Caco-2 (cell line): ENCODE measurements at places on chromosomes 6 and 20. TPM values are rescaled to one million over a fixed set of nuclear protein-coding genes. Genes with fewer than 3 reads are reported as not detected.

The ANGPT4 gene
- not detected in 2 replicates for total RNA-seq

The OR2J1 gene
- total RNA-seq: not detected in 2 replicates

The MUCL3 gene
- total RNA-seq: 0.16 TPM in 1 of 2 replicates, not detected in the other

The TPX2 gene
- total RNA-seq: 221 and 237 TPM in 2 replicates

The ENPP1 gene
- 4.6 and 4.8 TPM in 2 replicates for total RNA-seq

The LRRN4 gene
- total RNA-seq: 17.9 and 19.6 TPM in 2 replicates

GRCh38 chr6:6390849-6391602 lies 70.6 kb upstream of the F13A1 start:
- DNase-seq: no peak

GRCh38 chr6:99338188-99338587 lies 11.3 kb downstream of the FAXC start:
- DNase-seq: no peak

DNA sequence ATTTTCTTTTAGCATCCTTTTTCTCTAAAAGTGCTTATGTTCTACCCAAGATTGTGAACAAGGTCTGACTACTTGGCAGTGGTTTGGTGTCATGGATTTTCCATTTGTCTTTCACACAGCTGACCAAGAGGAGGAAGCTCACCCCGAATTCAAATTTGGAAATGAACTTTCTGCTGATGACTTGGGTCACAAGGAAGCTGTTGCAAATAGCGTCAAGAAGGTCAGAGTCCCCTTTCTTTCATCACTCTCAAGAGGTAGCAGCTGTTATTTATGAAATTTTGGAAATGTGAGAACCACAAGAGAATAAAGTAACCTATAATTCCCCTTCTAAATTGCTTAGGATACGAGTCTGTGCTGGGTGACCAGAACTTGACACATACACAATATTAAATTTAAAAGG lies 113.0 kb upstream of the LAMP5 start:
- no peak for DNase-seq

- no peak for DNase-seq
Observed at GRCh38 chr20:5596401-5597193, 153.6 kb upstream of the SHLD1 start.

GRCh38 chr6:63724721-63725120 lies 89.1 kb downstream of the PHF3 start:
- no peak for DNase-seq

DNA sequence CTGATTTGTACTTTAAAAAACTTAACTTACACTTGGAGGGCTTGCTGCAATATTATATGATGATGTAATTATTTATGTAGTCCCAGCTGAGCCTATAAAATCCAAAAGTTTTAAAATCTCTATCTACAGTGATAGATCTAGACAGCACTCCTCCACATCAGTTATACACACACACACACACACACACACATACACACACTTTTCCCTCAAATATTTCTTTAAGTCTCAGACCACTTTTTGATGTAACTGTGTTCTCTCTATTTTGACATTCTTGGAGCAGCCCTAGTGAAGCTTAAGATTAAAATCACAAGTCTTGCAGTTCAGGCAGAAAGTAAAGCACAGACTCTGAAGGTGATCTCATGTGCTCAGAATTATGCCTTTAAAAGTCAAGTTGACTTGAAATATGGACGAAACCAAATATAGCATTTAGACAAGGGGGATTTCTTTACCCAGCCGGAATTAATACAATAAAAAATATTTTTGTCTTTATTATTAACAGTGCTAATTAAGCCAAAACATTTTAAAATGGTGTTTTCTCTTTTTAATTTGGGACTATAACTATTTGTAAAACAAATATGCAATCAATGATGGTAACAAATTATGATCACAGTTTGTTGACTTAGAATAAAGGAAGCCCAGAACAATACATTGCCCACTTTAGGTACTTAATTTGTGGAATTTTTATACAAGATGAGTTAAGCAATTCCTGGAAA lies 63.5 kb upstream of the TMEM30A start:
- no peak for DNase-seq

GRCh38 chr20:35294293-35294685 lies 2.1 kb upstream of the FAM83C start:
- DNase-seq: peak; percentile 55

GRCh38 chr20:11646359-11646758 lies 271.3 kb upstream of the BTBD3 start:
- peak; percentile 7 for DNase-seq

DNA sequence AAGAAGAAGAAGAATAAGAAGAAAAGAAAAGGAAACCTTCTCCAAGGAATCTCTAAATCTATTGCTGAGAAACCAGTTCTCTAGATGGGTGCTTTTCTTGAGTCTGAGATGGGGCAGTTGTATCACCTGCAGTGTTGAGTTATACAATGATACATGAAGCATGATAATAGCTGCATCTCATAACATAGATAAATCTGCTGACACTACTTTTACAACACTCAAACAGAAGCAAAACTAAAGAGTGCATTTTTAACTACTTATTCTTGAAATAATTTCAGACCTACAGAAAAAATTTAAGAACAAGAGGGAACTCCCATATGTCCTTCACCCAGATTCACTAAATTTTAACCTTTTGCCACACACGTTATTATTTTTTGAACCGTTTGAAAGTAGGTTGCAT lies 70.3 kb downstream of the SYNJ2 start:
- no peak for DNase-seq

DNA sequence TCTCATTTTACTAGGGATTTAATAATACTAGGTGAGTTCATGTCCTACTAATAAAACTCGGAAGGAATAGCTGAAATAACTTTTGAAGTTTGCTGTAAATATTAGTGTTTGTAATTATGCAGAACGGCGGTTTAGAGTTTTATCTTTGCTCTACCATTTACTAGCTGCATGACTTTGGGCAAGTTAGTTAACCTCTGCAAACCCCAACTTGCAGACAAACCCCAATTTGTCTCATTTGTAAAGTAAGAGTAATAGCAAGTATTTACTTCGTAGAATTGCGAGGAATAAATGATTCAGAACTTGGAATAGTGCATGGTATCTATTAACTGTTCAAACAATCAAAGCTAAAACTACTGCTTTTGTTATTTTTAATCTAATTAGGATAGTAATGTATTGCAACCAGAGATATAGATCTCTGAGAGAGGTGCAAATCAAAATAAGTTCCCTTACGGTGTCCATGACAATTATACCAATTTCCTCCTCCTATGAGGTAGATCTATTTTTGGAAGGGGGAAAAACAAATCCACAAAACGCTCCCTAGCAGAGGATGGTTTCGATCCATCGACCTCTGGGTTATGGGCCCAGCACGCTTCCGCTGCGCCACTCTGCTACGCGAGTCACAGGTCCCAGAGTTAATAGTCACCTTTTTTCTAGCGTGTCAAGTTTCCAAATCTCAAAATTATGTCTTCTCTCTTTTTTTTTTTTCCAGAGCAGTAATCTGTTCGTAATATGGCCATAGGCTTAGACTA lies 35.1 kb upstream of the BTN3A2 start:
- DNase-seq: peak; percentile 78

DNA sequence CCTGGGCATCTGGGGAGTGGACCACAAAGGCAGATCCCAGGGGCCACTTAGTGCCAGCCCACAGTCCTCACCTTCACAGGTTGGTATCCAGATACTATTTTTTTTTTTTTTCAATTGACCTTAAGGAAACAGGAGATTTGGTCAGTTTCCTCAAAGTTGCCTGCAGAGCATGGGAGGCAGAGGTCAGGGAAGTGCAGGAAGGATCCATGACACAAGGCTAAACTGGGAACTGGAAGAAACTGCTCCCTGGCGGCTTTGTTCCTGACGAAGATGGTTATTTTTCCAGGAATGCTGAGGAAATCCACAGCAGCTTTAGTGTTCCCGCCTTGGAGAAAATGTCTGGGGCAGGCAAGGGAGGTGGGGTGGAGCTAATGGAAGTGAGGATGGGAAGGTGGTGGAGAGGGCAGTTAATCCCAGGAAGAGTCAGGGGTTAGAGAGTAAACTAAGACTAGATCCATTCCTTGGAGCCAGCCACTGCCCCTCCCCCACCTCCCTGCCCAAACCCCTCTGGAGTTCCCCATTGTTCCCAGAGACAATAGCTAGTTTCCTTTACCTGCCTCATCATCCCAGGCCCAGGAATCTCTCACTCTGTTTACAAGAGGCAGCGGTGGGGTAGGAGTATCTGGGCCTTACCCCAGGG lies 14.3 kb upstream of the MYMX start:
- no peak for DNase-seq

DNA sequence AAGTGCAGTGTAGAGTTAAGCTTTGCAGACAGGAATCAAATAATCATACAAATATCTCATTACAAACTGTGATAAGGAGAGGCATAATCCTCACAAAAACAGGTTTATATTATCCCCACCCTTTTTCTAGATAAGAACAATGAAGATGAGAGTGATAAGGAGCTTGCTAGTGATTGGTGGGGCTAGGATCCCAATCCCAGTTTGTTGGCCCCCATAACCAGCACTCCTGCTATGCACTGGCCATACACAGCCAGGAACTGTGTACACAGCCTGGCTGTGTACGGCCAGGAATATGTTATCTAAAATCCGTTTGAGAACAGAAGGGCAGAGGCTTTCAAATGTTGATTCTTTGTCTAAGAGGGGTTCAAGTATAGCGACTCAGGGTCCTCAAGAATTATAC lies 180.6 kb downstream of the EYA2 start:
- DNase-seq: peak; percentile 42

GRCh38 chr20:47360297-47361056 lies 4.0 kb upstream of the ZMYND8 start:
- peak; percentile 88 for DNase-seq

DNA sequence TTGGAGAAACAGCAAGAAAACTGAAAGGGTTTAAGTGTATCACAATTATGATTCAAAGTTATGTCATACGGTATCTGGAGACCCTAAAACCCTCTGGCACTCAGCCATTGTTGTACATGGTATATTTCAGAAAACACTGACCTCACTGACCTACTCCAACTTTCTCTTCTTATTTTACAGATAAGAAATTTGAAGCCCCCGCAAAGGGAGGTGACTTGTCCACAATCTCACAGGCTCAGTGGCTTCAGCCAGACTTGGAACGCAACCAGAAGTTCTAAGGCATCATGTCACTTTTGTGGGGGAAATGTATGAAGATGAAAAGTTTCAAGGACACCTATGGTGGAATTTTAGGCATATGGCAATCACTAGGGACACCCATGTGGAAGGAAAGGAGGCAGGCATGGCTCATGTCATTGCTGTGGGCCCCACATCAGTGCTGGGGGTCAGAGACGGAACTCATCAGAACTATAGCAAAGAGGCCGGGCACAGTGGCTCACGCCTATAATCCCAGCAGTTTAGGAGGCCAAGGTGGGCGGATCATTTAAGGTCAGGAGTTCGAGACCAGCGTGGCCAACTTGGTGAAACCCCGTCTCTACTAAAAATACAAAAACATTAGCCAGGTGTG lies 5.2 kb upstream of the TRIB3 start:
- no peak for DNase-seq

DNA sequence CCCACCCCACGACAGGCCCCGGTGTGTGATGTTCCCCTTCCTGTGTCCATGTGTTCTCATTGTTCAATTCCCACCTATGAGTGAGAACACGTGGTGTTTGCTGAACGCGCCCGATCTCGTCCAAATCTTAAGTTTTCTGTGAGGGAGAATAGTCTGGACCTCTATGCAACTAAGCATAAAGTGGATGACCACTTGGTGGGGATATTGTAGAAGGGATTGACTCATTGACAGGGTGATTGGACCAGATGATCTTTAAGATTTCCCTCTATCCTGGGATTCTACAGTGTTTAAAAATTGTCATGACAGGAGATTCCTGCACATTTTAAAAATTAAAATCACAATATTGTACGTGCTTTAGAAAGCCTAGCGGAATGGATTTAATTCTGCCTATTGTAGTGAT lies 141.3 kb downstream of the TRMT11 start:
- DNase-seq: no peak

DNA sequence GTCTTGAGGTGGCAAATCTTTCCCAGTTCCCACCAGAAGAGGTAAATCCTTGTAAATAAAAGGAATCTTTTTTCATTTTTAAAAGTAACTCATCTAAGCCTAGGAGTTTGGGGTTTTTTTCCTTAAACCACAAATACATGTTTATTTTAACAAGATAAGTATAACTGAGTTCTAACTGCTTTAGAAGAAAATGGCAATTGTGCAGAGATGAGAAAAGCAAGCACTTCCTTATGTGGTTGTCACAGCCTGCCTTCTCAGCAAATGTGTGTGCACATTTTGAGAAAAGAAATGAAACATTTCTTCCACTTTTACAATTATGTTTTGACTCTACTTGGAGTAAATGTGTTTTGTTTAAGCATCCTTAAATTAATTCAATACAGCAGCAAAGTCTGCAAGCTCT lies 17.7 kb downstream of the HCK start:
- DNase-seq: no peak

GRCh38 chr20:53635221-53635620 lies 41.6 kb upstream of the ZNF217 start:
- peak; percentile 32 for DNase-seq

DNA sequence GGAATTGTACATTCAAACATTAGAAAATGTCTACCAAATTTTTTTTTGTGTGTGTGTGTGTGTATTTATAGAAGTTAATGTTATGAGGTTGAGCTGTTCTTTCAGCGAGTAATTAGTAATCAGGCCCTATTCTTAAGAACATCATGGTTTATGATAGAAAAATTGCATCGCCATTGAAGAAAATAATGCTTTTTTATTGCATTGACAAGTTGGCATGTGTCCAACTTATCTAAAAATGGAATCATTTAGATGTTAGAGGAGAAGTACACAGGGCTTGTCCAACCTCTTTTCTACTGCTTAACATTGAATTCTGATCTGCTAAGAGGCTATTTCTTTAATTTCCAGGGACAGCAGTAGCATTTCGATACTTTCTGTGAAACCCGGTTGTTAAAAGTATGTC lies 61.6 kb upstream of the ADGRG6 start:
- DNase-seq: no peak

DNA sequence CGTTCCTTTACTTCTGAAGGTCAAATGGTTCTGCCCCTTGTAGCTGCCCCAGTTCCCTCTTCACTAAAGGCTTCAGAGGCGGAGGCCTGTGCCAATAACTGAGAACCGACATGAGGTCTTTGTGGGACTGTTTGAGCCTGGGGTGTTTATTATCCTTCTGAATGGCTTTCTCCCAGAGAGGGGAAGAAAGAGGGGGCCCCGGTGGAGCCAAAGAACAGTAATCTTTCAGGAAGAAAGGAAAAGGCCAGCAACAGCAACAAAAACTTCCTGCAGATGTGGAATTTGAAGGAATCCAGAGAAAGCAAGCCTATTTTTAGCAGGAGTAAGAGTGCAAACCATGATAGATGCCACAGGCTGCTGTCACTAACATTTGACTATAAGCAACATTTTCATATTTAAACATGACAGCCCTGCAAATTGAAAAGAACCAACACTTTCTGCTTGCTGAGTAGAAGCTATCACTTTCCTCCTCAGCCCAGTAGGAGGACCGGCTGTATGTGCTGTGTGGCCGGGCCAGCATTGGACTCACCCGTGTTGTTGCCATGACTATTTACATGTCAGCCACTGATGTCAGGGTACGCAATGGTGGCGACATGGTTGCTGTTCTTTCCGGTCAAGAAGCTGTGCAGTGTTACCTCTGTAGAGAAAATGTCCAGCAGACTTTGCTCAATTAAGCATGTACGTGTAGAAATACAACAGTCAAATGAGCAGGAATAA lies 121.3 kb downstream of the SOBP start:
- no peak for DNase-seq
